HAP-1 (cell line): ENCODE measurements at places on chromosomes 4 and X.
A peak's percentile ranks its signal among the peaks of the same experiment; 100 is the strongest.

DNA sequence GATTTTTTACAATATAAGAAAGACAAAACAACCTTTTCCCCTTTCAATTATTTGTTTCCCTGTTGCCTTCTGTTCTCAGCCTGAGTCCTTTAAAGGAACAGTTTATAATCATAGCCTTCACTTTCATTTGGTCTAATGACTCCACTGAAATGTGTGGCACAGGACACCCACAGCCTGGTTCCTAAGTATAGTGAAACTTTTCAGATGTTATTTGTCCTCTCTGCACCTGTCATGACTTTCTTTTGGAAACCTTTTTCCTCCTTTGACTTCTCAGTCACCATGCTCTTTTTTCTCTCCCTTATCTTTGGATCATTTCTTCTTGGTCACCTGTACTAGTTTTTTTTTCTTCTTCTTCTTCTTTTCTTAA is 237.8 kb upstream of the ANXA3 start:
- DNase-seq = no peak

GRCh38 chr4:15914291-15914690 is 24.2 kb downstream of the FGFBP1 start:
- no peak for DNase-seq

DNA sequence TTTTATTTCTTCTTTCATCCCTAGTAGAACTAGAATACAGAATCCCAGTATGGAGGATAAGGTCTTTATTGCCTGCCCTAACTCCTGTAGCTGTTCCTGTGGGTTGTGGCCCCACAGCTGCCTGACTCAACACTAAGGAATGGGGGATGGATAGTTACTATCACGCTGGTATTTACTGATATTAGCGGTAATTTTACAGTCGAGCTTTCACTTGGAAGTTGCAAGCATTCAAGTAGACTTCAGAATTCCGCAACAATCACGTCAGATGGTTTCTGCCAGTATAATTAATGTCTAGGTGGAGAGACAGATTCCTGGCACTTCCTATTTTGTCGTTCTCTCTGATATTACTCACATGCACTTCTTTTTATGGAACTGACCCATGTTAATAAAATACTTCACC is 489.8 kb downstream of the PABPC4L start:
- DNase-seq = no peak

- no peak for DNase-seq
Observed at GRCh38 chr4:106914223-106914622, 121.9 kb downstream of the DKK2 start.

- DNase-seq = no peak
Observed at GRCh38 chrX:11890836-11891514, 132.9 kb downstream of the MSL3 start.

DNA sequence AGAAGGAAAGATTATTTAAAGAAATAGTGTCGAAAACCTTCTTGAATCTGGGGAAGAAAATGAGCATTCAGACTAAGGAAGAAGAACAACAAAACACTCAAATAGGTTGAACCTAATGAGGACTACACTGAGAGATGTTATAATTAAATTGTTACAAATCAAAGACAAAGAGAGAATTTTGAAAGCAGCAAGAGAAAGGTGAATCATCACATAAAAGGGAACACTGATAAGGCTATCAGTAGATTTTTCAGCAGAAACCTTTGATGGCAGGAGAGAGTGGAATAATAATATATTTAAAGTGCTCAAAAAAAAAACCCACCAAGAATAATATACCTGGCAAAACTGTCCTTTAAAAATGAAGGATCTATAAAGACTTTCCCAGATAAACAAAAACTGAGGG is 114.9 kb downstream of the AREG start:
- no peak for DNase-seq

GRCh38 chr4:152206185-152206584 is 329.7 kb downstream of the FBXW7 start:
- no peak for DNase-seq

- DNase-seq = no peak
Observed at GRCh38 chrX:134512566-134512965, 52.6 kb downstream of the HPRT1 start.

DNA sequence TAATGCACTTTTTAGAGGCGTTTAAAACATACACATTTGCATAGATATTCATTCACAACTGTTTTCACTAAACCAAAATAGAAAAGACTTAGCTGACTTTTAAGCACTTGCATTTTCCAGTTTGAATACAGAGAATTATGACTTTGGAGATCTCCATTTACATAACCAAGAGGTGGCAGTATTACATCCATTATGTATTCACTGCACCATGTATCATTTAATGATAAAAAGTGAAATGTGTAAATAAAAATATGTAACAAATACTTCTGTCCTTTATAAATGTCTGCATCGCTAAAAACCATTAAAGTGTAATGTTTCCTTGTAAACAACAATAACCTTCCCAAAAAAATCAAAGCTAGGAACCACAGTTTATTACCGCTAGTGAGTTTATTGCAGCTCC is 413.2 kb downstream of the FGF13 start:
- no peak for DNase-seq

DNA sequence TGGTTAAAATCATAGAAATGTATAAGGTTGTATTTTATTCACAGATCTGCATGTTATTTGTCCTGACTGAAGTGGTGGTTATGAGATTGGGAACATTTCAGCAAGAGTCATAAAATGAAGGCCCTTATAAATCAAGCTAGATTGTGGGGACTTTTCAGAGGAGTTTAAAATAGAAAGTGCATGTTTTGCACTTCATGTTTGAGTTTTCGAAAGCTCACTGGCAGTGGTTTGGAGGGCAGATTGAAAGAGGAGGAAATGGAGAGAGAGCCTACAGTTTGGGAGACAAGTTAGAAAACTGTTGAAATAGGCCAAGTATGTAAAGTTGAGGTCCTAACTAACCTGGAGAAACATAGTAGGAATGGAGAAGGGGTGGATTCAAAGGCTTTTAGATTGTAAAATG is 124.9 kb downstream of the KDM6A start:
- DNase-seq = no peak

- DNase-seq = no peak
Observed at GRCh38 chrX:123513585-123514278, 219.1 kb downstream of the THOC2 start.

- DNase-seq = no peak
Observed at GRCh38 chr4:140331876-140332275, 41.6 kb upstream of the SCOC start.

GRCh38 chr4:185969657-185970056 is 99.3 kb upstream of the TLR3 start:
- no peak for DNase-seq

DNA sequence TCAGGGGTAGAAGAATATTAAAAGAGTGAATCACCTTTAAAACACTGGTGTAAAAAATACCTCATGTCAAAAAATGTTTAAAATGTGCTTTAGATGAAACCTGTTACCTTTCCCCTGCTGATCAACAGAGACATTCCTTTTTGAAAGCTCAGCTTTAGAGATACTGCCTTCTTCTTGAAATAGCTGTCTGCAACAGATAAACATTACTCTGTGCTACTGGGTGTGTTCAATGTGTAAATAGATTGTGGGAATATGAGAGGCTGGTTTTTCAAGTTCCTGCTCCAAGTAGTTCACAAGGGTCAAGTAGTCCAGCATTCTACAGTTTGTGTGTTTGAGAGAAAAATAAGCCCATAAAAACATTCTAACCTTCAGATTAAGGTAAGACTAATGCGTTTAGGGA is at the start of gene SYTL5:
TSS of gene SYTL5 (plus strand) at position 263 of the 400 bp plus-strand sequence. CDS start 27,337 bp downstream, outside the sequence.
- no peak for DNase-seq

DNA sequence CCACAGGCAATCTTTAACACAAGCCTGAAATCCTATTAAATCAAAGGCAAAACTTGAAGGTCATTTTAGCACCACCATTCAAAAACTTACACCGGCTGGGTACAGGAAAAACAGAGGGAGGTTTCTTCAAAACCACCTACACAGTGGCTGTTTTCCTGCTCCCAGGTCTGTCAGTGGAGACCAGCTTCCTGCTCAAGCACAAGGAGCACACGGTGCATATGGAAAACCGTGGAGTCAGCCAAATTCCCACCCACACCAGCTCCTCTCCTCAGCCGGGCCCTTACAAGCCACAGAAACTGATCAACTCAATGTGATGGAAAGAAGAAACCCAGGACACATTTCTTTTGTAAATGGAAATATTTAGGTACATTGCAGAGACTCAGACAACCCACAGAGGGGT is 14.3 kb upstream of the FAM241A start:
- DNase-seq = no peak

- DNase-seq = no peak
Observed at GRCh38 chr4:10096201-10096977, 20.2 kb downstream of the WDR1 start.

DNA sequence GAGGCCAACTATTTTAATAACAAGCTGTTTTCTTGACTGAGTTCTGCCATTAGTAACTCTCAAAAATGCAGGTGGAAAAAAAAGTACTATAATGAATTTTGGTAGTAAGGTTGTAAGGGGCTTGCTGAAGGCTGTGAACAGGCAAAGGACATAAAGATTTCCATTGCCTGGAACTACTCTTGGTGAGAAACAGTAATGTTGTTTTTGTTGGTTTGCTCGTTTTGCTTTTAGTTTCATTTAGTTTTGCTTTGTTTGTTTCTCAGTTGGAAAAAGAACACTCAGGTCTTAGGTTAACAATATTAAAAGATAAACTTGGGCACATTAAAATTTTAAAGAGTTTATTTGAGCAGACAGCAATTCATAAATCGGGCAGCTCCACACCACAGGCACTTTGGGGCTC is 824.5 kb upstream of the HTR2C start:
- no peak for DNase-seq

DNA sequence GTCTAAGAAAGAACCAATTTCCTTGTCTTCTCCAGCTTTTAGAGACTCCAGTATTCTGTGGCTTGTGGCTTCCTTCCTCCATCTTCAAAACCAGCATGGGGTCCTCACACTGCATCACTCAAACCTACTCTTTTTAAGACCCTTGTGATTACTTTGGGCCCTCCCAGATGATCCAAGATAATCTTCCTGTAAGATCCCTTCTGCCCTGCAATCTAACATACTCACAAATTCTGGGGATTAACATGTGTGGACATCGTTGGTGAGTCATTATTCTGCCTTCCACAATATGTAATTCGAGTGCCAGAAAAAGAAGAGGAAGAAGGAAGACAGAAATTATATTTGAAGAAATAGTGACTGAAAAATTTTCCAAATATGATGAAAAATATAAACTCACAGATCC is 47.9 kb downstream of the BEND4 start:
- no peak for DNase-seq

GRCh38 chrX:110188701-110189558 is 129.0 kb downstream of the AMMECR1 start:
- DNase-seq = no peak

GRCh38 chr4:94458682-94459081 is 6.9 kb downstream of the PDLIM5 start:
- peak; percentile 53 for DNase-seq

DNA sequence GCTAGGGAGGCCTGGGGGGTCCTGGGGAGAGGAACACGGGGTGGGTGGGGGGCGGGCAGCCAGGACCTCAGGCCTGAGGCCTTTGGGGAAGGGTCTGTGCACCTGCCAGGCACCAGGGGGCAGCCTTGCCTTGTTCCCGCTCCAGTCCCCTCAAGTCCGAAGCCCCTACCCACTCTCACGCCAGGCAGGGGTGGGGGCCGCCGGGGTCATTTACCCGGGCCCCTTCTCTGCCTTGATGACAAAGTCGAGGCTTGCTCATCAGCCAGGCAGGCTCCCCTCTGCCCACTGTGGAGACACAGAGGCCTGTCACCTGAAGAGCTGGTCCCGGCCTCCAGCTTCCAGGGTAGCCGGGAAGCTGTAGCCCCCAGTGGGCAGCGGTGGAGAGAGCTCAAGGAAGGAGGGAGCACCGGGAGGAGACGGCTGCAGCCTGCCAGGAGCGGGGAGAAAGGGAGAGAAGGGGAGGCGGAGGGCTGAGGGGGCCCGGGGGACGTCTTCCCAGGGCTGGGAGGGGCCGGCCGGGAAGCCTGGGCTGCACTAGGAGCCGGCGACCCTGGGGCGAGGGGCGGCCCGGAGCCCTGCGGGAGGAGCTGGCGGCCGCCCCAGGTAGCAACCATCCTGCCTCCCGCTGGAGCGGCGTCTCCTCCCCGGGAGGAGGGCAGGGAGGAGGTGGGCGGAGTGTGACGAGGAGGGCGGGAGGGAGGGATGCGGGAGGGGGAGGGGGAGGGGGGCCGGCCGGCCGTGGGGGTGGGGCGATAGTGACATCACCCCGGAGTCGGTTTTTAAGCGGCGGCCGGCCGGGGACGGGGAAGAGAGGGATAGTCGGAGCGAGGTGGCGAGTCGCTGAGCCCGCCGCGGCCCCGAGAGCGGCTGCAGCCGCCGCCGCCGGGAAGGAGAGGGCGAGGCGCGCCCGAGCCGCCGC is at the start of gene SLC6A8:
TSS of gene SLC6A8 (plus strand) at position 806 of the 919 bp plus-strand sequence. CDS start 649 bp downstream, outside the sequence.
- peak; percentile 81 for DNase-seq

DNA sequence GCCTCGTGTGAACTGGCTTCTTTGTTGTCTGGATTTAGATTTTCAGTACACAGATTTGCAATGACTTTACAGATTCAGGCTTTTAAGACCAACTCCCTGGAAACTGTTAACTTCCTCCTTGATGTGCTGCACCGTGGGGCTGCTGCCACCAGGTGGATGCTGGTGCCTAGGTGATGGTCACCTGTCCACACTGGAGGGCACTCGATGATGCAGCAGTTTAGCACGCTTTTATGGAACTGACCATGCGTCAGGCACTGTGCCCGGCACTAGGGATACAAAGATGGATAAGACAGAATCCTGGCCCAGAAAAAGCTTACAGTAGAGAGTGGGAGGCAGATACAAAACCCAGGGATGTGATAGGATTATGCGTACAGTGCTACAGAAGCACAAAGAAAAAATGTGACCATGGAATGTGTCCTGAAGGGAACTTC is 180.7 kb downstream of the CEP135 start:
- DNase-seq = peak; percentile 79

- DNase-seq = no peak
Observed at GRCh38 chrX:134364711-134365110, 95.3 kb upstream of the HPRT1 start.

GRCh38 chr4:80422727-80423404 is 87.3 kb downstream of the CFAP299 start:
- DNase-seq = no peak

DNA sequence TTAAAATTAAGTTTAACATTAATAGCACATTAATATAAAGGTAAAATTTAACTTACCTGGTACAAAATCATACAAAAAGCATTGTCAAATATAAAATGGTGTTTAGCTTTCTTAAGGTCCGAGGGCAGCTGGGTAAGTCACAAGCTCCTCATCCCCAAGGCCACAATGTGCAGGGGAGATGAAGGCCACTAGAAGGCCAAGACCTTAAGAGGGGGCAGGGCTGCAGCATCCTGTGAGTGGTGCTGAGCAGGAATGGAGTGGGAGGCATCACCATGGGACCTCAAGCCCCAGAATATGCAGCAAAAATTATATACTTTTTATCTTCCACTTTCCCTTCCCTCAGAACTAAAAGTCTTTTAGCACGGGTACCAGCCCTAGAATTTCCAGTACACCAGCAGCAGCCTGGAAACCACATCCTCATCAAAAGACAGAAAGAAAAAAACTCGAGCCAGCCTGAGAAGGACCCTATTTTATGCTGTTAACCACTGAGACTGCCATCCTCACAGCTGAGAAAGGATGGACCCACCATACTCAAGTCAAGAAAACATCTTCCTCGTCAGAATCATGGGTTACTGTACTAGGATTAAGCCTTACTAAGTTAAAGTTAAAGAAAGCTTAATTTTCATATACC is 13.0 kb upstream of the RHOXF2 start:
- no peak for DNase-seq

GRCh38 chrX:11336201-11336600 is 43.0 kb downstream of the AMELX start:
- DNase-seq = no peak

- no peak for DNase-seq
Observed at GRCh38 chr4:53505947-53506346, 85.3 kb downstream of the LNX1 start.
